ENCODE measurements at places on chromosomes 11 and 22. TPM values are rescaled to one million over a fixed set of nuclear protein-coding genes. Genes with fewer than 3 reads are reported as not detected.

The IRAG1 gene
- not detected for total RNA-seq

The ZNF280B gene
- 2.7 TPM for total RNA-seq

The LYVE1 gene
- total RNA-seq = not detected

The CRY2 gene
- 27.9 TPM for total RNA-seq

The SAA2 gene
- total RNA-seq = 0.27 TPM

The DLG2 gene
- total RNA-seq = 0.88 TPM

The CNIH2 gene
- 3.1 TPM for total RNA-seq

The CHRDL2 gene
- not detected for total RNA-seq

The TIGD3 gene
- total RNA-seq = 0.34 TPM

The TUB gene
- total RNA-seq = 0.05 TPM

The CTSW gene
- 29.5 TPM for total RNA-seq

The NECTIN1 gene
- total RNA-seq = 0.91 TPM

The B4GALNT4 gene
- total RNA-seq = 1.9 TPM

The PLA2G3 gene
- total RNA-seq = not detected

The MMP27 gene
- total RNA-seq = not detected

The FGF19 gene
- total RNA-seq = not detected

The SCGB1D2 gene
- not detected for total RNA-seq

The TMPRSS5 gene
- 1.2 TPM for total RNA-seq

The ELFN2 gene
- 0.17 TPM for total RNA-seq

The GRAMD4 gene
- 65.9 TPM for total RNA-seq

The RHBDD3 gene
- 44.8 TPM for total RNA-seq

The GGTLC2 gene
- total RNA-seq = not detected

The OR56B1 gene
- 0.37 TPM for total RNA-seq

The RAB38 gene
- 3.7 TPM for total RNA-seq

The TIMM10B gene
- total RNA-seq = 30.9 TPM

The ARHGAP42 gene
- not detected for total RNA-seq

The HOATZ gene
- total RNA-seq = not detected

The ELF5 gene
- not detected for total RNA-seq

Data from T-helper 1 cell treated with Interleukin-12 subunit alpha and Interleukin-12 subunit beta and Interleukin-4 antibody, amounts not matched to agents 30 ng/mL and 1 ng/mL, for 36 hours (primary cell).